ENCODE measurements at places on chromosomes 1 and 21.

DNA sequence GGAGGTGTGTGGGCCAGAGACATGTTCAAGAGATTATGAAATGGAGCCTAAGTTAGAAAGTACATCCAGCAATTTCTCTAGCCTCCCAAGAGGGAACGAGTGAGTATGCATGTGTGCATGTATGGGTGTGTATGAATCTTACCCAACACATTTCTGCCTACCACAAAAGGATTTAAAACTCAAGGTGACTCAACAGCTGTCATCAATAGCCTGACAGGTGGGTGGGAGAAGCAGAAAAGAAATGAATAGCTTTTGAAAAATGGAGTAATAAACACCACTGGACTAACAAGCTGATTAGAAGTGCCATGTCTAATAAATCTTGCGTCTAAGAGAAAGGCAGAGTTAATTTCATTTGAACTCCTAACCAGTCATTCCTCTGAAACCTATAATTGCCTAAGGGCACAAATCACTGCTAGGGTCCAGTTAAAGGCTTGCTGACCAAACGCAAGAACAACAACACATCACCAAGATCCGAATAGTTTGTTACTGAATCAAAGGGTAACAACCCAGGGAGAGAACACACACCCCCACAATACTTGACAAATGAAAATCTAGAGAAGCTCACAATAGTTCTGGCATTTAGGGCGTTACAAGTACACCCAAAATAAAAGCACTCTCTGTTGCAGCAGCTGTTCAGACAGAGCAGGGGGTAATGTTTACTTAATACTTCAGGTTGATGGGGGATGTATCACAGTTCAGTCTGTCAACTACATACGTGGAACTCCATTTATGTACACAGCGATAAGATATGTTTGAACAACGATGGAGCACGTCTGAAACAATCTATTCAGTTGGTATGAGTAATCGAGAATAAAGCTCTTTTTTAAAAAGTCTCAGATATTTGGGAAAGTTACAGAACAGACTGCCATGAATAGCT, 1.4 kb downstream of the KIAA0319L start:
- no peak for DNase-seq

- no peak for DNase-seq
These were observed 20.7 kb upstream of the HAO2 start for GRCh38 chr1:119347858-119348257.

DNA sequence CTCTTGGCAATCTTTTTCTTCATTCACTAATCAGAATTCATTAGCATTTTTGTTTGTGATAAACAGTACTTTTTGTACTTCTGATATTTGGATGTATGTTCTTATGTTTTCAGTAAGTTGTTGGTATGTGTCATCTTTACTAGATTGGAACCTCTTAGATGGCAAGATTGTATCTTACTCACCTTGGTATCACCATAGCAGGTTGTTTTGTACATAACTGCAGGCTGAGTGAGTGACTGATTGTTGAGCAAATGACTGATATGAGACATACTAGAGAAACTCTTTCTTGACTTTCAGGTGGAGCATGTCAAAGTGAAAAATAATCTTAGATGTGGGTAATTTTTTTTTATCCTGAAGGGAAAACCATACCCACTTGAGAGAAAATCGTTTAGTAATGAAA, 173.7 kb downstream of the CLEC20A start:
- DNase-seq = no peak

DNA sequence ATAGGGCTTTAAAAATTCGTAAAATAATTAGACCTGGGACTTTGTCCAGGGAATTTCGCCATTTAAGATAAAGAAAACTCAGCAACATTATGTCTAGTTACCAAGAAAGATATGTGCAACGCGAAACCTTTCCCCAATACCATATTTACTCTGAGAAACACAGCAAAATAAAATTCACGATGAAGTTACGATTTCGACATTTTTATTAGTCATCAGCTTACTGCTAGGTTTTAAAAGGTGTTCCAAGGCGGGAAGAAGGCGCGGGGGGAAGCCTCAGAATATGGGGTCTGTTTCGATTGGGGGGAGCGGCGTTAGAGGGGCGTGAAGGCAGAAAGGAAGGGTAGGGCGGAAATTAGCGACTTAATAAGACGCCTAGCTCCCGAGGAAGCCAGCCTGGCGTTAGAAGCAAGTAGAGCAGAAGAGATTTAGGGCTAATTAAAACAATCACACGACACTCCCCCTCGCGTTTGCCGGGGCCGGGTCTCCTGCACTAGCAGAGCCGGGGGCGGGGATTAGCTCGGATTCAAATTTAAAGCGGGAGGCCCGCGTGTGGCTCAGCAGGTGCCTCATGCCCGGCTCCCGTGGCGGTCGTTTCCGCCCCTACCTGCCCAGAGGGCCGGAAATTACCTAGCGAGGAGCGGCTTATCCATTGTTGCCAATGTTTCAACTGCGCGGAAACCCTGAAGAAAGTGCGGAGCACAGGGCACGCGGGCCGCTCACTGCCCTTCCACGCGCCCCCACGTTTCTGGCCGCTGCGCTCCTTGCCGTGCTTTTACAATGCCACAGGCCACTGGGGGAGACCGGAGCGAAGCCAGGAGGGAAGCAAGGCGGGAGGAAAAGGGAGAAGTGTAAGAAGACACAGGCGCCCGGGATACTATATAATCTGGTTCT, 795 bp upstream of the POU2F1 start:
- DNase-seq = peak; percentile 70

DNA sequence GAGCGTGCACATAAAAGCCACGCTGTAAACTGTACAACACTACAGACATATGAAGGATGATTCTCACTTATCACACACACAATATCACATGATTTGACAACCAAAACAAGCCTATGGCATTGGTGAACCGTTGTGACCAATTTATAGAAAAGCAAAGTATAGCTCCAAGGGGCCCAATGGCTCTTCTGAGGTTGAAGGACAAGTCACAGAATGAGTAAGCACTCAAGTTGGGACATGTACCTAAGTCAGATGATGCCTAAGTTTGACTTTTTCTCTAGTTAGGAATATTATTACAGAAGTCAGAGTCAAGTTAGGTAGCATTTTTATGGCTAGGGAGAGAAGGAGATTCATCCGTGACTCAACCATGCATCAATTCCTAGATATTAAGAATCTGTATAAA, 45.7 kb downstream of the PLPP3 start:
- DNase-seq = no peak

- DNase-seq = no peak
These were observed 122.2 kb downstream of the NOS1AP start for GRCh38 chr1:162191396-162192305.

- DNase-seq = no peak
These were observed 478 bp downstream of the C2CD2 start for GRCh38 chr21:41953249-41953830.

DNA sequence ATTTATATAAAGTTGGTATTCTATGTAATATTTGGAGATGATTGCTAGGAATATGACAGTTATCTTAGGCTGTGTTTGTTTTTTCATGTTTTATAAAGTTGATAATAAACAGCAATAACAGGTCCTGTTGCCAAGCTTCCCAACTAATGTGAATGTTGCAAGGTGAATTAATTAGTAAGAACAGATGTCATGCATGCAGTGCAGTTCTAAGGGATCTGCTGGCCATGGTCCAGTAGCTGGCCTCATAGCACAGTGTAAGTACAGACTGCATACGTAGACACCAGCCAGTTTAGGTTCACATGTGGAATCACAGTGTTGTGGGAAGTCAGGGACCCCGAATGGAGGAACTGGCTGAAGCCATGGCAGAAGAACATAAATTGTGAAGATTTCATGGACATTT, 478.2 kb downstream of the NEGR1 start:
- DNase-seq = no peak

DNA sequence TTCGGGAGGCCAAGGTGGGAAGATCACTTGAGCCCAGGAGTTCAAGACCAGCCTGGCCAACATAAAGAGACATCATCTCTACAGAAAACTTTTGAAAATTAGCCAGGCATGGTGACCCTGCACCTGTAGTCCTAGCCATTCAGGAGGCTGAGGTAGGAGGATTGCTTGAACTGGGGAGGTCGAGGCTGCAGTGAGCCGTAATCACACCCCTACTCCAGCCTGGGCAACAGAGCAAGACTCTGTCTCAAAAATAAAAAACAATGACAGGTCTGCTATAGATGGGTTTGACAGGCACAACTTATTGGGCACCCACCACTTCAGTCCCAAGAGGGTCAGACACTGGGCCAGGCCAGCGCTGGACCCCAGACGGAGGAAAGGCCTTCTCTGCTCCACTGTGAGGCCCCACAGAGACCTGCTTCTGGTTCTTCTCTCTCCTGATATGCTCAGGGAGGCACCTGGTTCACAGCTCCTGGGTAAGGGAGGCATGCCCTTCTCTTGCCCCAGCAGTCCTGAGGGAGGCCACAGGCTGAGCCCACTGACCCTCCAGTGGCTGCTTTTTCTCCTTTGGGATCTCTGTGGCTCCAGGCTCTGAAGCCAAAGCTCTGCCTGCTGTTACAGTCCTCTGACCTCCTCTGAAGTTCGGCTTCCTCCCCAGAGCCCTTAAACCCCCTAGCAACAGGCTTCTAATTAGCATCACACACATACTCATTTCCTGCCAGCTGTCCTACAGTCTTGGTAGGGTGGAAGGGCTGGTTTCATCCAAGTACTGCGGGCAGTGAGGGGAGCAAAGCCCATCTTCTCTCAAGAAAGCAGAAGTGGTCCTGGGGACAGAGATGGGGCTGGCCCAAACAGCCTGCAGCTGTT, 14.4 kb downstream of the S100A16 start:
- no peak for DNase-seq

DNA sequence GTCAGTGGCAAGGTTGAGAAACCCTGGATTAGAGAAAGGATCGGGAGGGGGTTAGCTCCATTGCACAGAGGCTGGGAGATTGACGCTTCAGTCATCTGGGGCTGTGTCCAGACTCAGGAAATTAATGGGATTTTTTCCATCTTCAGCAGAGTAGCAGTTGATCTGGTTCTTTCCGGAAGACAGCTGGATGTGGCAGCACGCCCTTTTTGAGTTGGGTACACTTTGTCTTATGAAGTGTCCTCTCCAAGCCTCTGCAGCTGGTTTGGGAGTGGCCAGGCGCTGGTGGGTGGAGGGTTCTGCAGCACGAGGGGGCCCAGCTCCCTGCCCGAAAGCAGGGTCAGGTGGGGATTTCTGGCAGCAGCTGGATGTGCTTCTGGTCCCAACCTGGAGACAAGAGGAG, 95.1 kb downstream of the TAS1R2 start:
- no peak for DNase-seq

DNA sequence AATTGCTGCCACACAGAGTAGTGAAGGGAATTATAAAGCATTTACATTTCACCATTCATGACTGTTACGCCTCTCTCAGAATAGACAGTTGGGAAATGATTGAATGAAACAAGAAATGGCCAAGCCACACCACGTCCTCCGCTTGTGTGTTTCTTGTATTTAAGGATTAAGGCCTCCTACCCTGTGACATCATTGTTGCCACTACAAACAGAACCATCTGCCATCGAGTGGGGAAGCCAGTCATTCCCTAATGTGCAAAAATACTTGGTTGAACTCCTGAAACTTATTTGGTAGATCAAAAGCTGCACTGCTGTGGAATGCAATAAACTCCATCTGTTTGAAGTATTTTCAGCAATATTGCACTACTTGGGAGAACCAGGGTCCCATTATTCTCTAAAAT, 99.0 kb upstream of the C1orf105 start:
- no peak for DNase-seq

- no peak for DNase-seq
These were observed 26.1 kb upstream of the CR2 start for GRCh38 chr1:207427832-207428585.

- peak; percentile 51 for DNase-seq
These were observed 2.7 kb upstream of the MYOC start for GRCh38 chr1:171654942-171655745.

DNA sequence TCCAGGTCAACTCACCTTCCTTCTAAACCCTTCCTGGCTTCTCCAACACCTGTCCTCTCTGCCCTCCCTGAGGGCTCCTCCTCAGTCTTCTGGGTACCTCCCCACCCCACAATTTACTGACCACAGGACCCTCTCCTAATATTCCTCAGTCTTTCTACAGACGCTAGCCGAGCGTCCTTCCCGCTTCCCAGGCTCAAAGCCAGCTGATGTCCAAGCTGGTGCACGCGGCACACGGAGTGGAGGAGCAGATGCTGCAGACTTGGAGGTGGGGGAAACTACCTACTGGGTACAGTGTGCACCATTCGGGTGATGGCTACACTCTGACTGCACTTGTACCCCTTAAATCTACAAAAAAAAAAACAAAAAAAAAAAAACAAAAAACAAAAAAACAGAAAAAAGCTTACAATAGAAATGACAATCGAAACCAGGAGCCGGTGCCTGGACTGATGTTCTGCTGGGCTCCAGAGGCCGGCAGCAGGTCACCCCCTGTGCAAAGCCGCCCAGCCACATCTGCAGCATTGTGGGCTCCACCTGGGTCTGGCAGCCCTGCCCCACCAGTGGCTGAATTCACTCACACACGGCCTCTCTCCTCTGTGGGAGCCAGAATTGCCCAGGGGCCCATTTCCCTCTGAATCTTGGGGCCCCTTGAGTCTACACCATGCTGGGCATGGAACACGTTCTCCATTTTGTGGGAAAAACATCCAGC, 7.0 kb downstream of the TRIM11 start:
- DNase-seq = no peak

DNA sequence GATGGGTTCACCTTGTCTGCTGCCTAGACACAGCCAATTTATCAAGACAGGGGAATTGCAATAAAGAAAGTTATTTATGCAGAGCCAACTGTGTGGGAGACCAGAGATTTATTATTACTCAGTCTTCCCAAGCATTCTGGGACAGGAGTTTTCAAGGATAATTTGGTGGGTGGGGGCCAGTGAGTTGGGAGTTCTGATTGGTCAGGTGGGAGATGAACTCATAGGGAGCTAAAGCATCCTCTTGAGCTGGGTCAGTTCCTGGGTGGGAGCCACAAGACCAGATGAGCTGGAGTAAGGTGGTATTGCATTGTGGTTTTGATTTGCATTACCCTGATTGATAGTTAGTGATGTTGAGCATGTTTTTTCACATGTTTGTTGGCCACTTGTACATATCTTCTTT, 86.1 kb downstream of the PRKAB2 start:
- DNase-seq = no peak

DNA sequence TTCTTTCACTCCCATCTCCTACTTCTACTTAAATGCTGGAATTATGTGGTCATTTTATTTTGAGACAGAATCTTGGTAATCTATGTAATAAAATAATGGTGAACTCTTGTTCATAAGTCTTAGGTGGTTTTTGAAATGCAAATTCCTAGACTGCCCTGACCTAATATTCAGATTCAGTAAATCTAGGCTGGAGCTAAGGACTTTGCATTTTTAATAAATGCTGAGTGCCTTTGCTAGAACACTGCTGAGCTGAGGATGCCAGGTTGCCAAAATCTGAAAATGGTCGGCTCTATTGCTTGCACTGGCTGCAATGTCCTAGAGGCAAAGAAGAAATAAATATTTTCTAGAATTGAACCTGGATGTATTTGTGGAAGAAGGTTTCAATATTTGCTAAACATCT, 187.4 kb downstream of the HMCN1 start:
- DNase-seq = no peak

- no peak for DNase-seq
These were observed 53.5 kb downstream of the ASH1L start for GRCh38 chr1:155509064-155509463.

Data from tibial nerve (tissue), 4 donors.